ENCODE measurements at places on chromosomes 2 and 18.

GRCh38 chr18:27411911-27412310 lies 226.8 kb upstream of the CHST9 start:
- no peak for DNase-seq

- DNase-seq = peak; percentile 11
Observed at GRCh38 chr2:68044099-68044498, 18.7 kb downstream of the C1D start.

DNA sequence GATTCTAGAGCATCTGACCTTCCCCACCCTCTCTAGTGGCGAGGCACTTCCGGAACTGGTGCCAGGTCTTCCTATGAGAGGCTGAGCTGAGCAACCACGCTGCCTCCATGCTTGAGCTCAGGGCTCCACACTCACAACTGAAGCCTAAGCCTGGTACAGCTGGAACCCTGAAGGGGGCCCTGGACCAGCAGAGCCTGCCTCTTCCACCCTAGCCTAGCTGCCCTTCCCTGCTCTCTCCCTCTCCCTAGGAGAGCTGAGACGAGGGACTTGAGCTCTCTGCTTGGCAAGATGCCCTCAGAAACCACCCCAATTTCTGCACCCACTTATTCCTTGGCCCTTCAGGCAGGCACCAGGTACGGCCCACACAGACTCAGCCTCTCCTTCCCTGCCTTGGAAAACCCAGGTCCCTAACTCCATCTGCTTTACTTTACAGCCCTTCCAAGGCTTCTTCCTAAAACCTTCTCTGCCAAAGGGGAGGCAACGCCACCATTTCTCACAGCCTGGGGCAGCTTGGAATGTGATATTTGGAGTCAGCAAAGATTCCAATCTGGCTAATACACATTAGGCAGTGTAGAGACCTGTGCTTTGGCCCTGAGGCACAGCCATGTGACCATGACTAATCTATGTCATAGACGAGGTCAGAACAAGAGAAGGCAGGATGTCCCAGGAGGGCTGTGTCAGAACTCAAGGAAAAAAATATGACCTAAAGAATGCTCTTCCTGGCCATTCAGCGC lies 18.8 kb downstream of the COX7A2L start:
- DNase-seq = peak; percentile 68

DNA sequence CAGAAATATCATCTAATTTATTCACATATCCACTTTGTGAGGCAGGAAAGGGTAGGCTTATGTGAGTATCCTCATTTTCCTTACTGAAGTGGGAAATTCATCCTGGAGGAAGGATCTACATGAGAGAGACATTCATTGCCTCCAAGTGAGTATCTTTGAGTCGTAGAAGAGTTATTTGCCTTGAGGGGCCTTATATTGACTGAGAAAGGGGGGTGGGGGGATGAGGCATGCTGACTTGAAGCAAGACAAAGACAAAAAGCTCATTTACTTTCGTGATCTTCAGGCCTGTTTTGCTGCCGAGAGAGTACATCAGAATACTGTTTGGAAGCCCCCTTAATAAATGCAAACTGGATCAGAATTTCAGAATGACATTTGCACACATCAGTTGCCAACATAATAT lies 17.6 kb upstream of the NEDD4L start:
- no peak for DNase-seq

GRCh38 chr18:63405986-63406385 lies 16.3 kb downstream of the VPS4B start:
- no peak for DNase-seq

- no peak for DNase-seq
Observed at GRCh38 chr2:216644842-216645635, 11.8 kb downstream of the IGFBP2 start.

- DNase-seq = no peak
Observed at GRCh38 chr2:218881744-218882460, 1.2 kb downstream of the WNT10A start.

- DNase-seq = no peak
Observed at GRCh38 chr2:215621381-215621780, 185.5 kb upstream of the FN1 start.

- peak; percentile 75 for DNase-seq
Observed at GRCh38 chr2:119425620-119426395, 5.8 kb upstream of the TMEM37 start.

DNA sequence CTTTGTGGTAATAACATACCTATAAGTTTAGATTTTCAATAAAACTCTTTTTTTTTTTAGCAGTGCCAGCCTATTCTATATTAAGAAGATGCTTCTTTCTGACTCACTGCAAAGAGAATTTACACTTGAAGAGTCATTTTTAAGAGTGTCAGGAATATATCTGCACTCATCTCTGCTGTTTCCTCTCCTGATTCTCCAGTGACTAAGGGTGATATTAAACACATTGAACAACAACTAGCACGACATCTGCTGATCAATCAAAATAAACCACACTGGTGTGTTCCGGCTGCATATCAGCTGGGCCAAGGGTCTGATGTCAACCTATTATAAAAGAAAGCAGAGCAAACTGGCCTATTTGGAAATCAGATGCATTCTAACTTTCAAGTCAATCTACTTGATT lies 15.0 kb downstream of the RAB27B start:
- DNase-seq = no peak

GRCh38 chr2:236715491-236715961 lies 145.9 kb downstream of the ACKR3 start:
- DNase-seq = no peak

DNA sequence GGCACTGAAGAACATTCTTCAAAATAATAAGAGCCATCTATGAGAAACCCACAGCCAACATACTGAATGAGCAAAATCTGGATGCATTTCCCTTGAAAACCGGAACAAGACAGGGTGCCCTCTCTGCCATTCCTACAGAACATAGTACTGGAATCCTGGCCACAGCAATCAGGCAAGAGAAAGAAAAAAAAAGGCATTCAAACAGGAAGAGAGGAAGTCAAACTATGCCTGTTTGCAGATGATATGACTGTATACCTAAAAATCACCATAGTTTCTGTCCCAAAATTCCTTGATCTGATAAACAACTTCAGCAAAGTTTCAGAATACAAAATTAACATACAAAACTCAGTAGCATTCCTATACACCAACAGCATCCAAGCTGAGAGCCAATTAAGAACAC lies 119.5 kb upstream of the PARD3B start:
- DNase-seq = no peak
